ENCODE measurements at places on chromosomes 1 and 21. TPM values are rescaled to one million over a fixed set of nuclear protein-coding genes. Genes with fewer than 3 reads are reported as not detected.

The TEX38 gene
- total RNA-seq = not detected

The CRB1 gene
- 0.39 TPM for total RNA-seq

The OR2L5 gene
- not detected for total RNA-seq

DNA sequence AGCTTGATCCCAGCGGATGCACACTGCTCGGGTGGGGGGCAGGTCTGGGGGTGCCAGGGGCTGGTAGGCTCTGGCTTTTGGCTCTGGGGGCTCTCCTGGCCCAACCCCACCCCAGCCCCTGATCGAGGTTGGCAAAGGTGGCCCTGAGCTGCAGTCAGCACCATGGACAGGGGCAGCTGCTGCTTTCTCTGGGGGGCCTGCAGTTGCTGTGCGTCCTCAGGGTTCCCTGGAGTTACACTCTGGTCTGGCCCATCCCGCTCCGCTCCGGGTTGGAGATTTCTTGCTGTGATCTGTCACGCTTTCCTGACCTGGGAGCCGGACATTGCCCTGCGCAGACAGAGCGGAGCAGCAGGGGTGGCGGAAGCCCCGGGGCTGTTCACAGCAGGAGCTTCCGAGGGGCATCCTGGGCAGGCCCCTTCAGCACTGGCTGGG is 8.0 kb upstream of the PLCH2 start:
- DNase-seq = no peak

DNA sequence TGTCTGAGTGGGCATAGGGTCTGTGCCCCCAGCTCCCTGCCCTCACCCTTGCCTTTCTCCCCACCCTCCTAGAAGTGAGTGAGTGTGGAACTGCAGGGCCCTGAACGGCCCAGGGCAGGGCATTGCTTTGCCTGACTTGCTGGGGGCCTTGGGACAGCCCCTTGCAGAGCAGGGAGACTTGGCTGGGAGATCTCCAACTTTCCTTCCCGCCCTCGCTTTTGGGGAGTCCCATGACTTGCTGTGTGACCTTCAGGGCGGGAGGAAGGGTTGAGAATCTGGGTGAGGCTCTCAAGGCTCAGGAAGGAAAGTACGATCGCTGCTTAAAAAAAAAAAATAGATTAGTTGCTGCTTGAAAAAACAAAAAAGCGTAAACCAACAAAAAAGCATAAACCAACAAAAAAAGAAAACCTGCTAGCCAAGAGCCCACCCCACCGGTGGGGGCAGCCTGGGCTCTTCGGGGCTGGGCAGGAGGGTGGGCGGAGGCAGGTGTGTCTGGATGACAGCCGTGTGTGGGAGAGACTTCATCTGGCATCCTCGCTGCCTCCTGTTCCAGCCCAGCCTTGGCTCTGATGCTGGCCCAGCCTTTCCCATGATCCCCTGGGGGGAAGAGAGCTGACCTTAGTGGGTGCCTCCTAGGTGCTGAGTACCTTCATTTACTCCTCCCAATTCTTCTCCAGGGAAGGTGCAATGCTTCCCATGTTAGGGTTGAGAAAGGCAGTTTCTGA is 6.5 kb downstream of the NBL1 start:
- DNase-seq = no peak

GRCh38 chr21:45326169-45326851 is 38.6 kb upstream of the POFUT2 start:
- peak; percentile 13 for DNase-seq

DNA sequence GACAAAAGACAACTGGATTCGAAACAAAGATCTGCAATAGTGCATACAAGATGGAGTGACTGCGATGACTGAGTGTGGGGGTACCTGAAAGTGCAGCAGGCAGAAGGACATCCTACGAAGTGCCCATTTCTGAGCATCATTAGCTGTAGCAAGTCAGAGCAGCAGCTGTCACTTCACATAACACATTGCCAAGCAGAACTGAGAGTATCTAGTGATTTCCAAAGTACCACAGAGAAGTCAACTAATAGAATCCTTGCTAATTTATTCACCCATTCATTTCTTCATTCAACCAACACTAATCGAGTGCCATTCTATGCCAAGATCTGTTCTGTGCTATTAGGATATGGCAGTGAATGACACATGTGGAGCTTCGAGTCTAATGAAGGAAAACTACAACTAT is 31.6 kb upstream of the CAMSAP2 start:
- no peak for DNase-seq

DNA sequence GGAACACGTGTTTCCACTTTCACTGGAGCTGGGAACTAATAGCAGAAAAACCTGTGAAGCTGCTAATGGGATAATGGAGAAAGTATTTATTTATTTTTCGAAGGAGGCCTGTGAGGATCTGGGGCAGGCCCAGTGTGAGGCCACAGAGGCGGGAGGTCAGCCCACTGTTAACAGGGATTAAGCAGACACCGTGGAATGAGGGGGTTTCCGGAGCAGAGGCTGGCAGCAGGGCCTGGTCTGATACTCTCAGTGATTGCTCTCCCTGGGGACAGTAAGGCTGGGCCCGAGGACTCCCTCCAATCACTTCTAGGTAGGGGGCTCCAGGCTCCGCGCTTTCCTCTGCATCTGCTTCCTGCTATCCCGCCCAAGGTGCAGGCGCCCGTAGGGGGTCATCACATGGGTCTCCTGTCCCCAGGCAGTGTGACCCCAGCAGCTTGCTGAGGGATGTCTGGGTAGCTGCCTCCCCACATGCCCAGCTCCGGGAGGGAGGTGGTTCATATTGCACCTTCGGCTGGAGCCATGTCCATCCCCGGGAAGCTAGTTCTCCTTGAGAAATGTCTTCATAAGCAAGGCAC is 28.8 kb upstream of the CDCA8 start:
- no peak for DNase-seq

GRCh38 chr1:110580244-110580643 is 25.9 kb downstream of the KCNA2 start:
- no peak for DNase-seq

DNA sequence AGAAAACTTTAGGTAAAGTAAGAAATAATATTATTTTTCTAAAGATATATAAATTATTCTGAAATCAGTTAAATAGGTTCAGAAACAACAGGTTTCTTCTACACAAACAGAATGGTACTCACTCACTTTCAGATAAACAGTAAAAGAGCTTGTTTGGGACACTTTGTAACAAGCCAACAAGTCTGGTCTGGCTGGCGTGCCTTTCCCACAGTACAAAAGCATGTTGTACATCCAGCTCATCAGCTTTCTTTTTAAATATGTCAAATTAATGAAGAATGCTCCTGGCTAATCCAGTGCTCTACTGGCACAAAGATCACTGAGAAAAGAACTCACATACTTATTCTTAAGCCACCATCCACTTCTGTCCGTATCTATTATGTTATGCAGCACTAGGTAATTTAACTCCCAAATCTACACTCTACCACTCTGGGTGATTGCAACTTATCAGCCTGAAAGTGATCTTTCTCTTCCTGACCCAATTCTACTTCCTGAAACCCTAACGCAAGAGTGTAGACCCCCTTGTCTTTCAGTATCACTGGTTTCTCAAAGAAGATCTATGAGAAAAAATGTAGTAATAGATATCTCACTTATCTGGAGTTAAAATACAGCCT is 32.6 kb downstream of the TRIT1 start:
- no peak for DNase-seq

DNA sequence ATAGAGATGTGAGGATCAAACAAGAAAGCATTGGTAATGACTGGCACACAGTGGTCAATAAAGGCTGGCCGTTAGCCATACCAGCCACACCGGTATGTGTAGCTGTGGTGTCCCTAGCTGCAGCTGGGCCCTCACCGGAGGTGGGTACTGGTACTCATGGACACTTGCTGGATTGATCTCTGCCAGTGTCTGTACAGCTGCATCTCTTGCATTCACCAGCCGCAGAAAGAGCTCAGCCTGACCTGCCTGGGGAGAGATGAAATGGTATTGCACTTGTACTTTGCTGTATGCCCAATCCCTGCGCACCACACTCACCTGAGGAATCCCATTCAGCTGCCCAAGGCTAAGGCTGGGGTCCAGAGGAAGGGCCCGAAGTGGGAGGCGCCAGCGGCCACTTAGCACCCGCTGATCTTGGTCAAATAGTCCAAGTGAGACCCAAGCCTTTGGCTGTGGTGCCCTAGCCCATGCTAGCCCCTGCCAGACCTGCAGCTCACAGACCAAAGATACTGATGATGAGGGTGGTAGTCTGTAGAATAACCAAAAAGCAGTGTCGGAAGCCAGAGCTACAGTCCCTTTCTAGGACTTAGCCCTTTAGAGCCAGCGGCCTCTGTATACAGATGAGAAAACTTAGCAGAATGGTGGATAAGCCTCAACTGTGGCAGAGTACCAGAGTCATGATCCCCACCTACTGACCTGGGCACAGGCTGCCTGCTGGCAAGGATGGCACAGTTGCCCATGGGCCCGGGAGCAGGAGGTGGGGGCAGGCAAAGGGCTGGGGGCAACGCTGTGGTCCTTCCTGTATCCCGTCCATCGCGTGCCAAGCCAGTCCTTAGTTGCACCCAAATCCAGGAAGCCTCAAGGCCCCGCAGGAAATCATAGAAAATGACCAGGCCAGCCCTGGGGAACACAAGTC is 3.0 kb downstream of the CCDC17 start:
- no peak for DNase-seq

DNA sequence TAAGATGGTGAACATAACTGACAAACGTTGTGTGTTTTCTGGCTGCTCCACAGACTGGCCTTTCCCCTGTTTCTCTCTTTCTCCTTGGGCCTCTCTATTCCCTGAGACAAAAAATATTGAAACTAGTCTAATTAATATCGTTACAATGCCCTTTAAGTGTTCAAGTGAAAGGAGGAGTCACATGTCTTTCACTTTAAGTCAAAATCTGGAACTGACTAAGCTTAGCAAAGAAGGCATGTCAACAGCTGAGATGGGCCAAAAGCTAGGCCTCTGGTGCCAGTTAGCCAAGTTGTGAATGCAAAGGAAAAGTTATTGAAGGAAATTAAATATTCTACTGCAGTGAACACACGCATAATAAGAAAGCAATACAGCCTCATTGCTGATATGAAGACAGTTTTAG is 32.2 kb upstream of the FCRL3 start:
- DNase-seq = no peak

DNA sequence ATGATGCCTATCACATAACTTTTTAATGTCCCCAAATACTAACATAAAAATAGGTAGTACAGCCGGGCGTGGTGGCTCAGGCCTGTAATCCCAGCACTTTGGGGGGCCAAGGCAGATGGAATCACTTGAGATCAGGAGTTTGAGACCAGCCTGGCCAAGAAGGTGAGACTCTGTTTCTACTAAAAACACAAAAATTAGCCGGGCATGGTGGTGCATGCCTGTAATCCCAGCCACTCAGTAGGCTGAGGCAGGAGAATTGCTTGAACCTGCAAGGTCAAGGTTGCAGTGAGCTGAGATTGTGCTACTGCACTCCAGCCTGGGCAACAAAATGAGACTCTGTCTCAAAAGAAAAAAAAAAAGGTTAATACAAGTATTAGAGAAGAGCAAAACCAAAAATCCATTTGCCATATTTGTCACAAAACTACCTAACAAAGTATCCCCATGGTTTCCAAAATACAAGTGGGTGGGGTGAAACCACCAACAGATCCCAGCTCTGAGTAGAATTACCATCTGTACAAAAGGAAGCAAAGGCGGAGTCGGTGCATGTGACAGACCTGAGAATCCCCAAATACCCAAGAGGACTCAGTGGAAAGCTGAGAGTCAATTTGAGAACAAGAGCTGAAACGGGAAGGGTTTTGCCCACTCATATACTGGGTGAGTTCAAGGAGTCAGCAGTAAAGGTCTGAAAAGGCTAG is 113.2 kb downstream of the TOMM20 start:
- no peak for DNase-seq

- DNase-seq = no peak
These were observed 368.8 kb upstream of the TMPRSS15 start for GRCh38 chr21:18772404-18772803.

DNA sequence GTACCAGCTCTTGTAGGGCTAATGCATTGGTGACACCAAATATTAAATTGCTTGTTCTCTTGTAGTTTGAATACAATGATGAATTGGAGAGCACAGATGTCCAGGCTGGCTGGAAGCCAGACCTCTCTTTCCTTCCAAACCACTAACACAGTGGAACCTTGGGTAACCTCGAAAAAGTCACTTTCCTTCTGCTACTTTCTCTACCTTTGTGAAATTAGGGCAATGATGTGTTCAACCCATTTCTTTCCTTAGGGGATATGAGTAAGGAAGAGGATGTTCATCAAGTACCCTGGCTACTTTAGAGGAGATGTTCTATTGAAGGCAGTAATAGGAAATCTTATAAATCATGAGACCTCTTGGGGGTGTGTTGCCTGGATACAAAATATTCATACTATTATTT is 55.7 kb downstream of the XCL2 start:
- DNase-seq = peak; percentile 16

GRCh38 chr1:35449334-35450008 is 107.7 kb downstream of the KIAA0319L start:
- DNase-seq = no peak

GRCh38 chr1:165253818-165254254 is 102.7 kb downstream of the LMX1A start:
- DNase-seq = no peak

All from skin of body (tissue), 3 donors.